ENCODE measurements at places on chromosomes 11 and 22. TPM values are rescaled to one million over a fixed set of nuclear protein-coding genes. Genes with fewer than 3 reads are reported as not detected.

Gene OR8I2
- total RNA-seq: not detected

Gene MMP13
- not detected for total RNA-seq

- no peaks in the 10 kb centered on the region for H3K36me3 ChIP-seq
- no peaks in the 10 kb centered on the region for H3K4me1 ChIP-seq
- H3K27me3 ChIP-seq: no peaks in the 10 kb centered on the region
- no peak overlapping the region for H3K27ac ChIP-seq
- H3K4me3 ChIP-seq: no peak overlapping the region
Observed at GRCh38 chr11:123702139-123702538, 39.3 kb downstream of the ZNF202 start.

Gene PTPMT1
- total RNA-seq: 184 TPM

Gene HEPHL1
- total RNA-seq: 0.09 TPM

DNA sequence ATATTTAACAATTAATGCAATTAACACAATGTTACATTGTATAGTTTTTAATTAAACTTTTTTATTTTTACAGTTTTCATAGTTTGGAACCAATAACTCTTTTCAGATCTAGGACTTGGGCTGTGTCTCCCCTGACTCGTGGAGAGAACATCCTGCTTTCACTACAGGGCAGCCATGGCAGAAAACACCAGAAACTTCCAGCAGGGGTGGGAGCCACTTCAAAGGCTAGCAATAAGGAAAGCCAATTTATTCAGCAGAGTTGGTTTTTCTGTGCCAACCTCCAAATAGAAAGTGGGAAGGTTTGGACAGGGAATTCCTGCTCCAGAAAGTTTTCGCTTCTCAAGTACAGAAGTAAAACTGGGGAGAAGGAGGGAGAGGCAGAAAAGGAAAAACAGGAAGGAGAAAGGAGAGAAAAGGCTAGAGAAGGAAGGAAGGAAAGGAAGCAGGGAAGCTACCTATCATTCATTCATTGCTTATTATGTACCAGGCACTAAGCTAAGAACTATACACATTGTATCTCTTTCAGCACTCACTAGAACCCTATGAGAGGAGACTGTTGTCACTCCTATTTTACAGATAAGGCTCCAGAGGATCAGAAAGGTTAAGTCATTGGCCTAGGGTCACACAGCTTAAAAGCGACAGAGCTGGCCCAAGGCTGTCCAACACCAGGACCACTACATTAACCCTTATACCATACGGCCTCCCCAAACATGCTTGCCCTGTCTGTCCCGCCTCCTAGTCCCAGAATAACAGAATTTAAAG is 54.8 kb upstream of the CREB3L1 start:
- H3K36me3 ChIP-seq: no peaks in the 10 kb centered on the region
- DNase-seq: no peak
- no peak overlapping the region for H3K27ac ChIP-seq
- H3K4me1 ChIP-seq: no peaks in the 10 kb centered on the region
- H3K4me3 ChIP-seq: no peak overlapping the region

Gene TCN1
- 1.0 TPM for total RNA-seq

DNA sequence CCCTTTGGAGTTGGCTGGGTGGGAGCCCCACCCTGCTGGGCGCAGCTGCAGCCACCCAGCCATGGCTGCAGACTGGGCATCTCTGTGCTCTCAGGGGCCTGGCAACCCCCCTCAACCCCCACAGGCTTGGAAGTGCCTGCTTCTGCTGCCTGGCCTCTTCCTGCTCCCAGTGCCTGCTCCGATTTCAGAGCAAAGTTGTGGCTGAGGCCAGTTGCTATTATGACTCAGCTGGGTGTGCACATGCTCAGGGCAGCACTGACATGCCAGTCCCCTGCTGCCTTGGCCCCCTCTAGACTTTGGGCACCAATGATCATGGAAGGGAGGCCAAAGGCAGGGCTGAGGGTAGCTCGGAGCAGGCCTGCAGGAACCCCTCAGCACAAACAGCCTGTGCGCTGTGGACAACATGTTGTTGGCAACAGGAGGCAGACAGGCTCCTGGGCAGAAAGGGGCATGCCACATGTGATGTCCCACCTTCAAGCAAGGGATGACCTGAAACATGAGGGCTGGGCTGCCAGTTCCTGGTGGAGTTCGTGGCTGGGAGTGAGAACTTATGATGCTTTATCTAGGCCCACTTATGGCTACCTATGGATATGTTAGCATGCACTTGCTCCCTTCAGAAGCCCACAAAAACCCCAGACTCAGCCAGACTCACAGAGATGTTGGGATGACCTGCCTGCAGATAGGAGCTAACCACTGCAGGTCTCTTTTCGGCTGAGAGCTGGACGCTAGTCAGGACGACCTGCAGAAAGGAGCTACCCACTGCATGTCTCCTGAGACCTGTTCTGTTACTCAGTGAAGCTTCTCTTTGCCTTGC is 96.4 kb upstream of the AMOTL1 start:
- H3K4me1 ChIP-seq: no peaks in the 10 kb centered on the region
- H3K4me3 ChIP-seq: no peak overlapping the region
- DNase-seq: no peak
- no peaks in the 10 kb centered on the region for H3K36me3 ChIP-seq
- no peaks in the 10 kb centered on the region for H3K27me3 ChIP-seq

DNA sequence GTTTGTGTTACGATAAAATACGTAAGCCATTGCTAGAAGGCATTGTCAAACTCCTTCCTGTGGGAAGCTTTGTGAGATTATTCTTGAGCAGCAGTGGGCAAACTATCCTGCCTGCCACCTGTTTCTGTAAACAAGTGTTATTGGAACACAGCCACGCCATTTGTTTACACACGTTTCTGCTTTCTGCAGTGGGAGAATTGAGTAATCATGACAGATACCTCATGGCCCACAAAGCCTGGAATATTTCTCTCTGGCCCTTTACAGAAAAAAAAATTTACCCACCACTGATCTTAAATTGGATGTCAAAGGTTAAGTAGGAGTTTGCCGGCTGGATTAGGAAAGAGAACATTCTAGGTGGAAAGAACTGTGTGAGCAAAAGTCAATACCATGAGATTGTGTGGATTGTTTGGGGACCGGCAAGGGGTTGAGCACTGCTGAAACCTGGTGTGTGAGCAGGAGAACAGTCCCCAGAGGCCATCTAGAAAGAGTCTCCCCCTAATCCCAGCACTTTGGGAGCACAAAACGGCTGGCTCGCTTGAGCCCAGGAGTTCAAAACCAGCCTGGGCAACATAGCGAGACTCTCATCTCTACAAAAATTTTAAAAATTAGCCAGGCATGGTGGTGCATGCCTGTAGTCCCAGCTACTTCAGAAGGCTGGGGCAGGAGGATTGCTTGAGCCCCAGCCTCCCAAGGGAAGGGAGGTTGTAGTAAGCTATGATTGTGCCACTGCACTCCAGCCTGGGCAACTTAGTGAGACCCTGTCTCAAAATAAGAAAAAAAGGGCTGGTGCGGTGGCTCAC is 6.0 kb upstream of the PLA2G6 start:
- H3K4me3 ChIP-seq: no peak overlapping the region
- H3K27me3 ChIP-seq: no peaks in the 10 kb centered on the region
- no peaks in the 10 kb centered on the region for H3K36me3 ChIP-seq
- peak; percentile 94 for DNase-seq
- H3K4me1 ChIP-seq: no peaks in the 10 kb centered on the region

- no peak overlapping the region for H3K4me3 ChIP-seq
- no peaks in the 10 kb centered on the region for H3K36me3 ChIP-seq
- no peaks in the 10 kb centered on the region for H3K27me3 ChIP-seq
- H3K4me1 ChIP-seq: peaks cover 8% of the 10 kb centered on the region
Observed at GRCh38 chr22:38864361-38865191, 7.4 kb downstream of the CBX6 start.

Gene SCN4B
- 5.6 TPM for total RNA-seq

Gene HBB
- 9.5 TPM for total RNA-seq

Gene POLA2
- 21.6 TPM for total RNA-seq

DNA sequence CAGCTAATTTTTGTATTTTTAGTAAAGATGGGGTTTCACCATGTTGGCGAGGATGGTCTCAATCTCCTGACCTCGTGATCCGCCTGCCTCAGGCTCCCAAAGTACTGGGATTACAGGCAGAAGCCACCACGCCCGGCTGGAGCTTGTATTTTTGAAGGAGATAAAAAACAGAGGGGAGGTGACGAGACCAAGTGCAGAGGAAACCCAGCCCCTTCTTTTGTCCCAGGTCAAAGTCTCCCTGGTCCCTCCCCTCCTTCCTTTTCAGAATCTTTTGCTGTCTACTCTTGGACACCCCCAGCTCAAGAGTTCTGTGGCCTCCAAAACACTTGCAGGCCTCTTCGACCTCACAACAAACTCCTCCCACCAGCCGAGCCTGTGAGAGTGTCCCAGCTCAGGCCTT is 12.2 kb upstream of the TMEM184B start:
- H3K27ac ChIP-seq: no peak overlapping the region
- DNase-seq: no peak
- no peaks in the 10 kb centered on the region for H3K36me3 ChIP-seq
- no peak overlapping the region for H3K4me3 ChIP-seq

DNA sequence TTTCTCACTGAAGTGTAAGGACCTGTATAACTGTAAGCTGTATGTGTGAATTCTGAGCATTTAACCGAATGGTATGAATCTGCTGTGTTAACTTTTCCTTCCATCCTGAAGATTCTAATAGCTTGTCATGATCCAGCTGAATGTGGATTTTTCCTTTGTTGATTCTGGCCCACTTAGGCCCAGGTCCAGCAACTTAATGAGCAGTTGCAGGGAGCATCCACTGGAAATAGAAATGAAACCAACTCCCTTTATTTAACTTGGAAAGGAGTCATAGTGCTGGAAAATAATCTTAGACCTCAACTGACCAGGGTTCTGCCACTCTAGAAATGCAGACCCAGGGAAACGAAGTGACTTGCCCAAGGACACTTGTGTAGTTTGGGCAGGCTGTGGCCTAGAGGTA is 142.3 kb upstream of the MTNR1B start:
- H3K4me3 ChIP-seq: no peak overlapping the region
- no peaks in the 10 kb centered on the region for H3K27me3 ChIP-seq
- no peak overlapping the region for H3K27ac ChIP-seq
- DNase-seq: no peak

Gene CABP4
- total RNA-seq: 4.3 TPM

GRCh38 chr11:665062-665703 is 28.1 kb downstream of the DRD4 start:
- DNase-seq: no peak
- no peaks in the 10 kb centered on the region for H3K27me3 ChIP-seq
- no peaks in the 10 kb centered on the region for H3K36me3 ChIP-seq
- H3K4me1 ChIP-seq: no peaks in the 10 kb centered on the region
- no peak overlapping the region for H3K4me3 ChIP-seq

- no peak overlapping the region for H3K27ac ChIP-seq
- no peaks in the 10 kb centered on the region for H3K27me3 ChIP-seq
- no peaks in the 10 kb centered on the region for H3K4me1 ChIP-seq
- no peak overlapping the region for H3K4me3 ChIP-seq
- no peak for DNase-seq
Observed at GRCh38 chr11:63032457-63032856, 16.8 kb upstream of the SLC22A8 start.

DNA sequence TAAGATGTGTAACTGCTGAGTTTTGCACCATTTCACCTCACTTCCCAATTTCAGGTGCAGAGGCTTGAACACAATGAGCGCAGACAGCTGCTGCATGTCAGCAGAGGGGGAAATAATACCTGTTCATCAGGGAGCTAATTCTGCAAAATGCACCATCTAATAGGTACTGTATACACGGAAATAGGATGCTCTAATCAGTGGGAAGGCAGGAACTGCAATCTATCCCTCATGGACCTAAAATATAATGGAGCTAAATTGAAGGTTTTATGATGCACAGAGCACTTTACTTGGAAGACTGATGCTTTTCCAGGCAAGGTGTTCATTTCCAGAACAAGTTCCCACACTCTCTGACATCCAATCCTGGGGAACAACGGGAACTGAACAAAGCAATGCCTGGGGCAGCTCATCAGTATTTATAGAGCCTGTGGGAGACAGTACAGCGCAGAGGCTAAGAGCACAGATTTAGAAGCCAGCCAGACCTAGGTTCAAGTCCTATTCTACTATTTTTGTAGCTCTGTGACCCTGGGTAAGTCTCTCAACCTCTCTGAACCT is 78.5 kb downstream of the TENM4 start:
- no peak for DNase-seq
- no peak overlapping the region for H3K4me3 ChIP-seq
- H3K27me3 ChIP-seq: no peaks in the 10 kb centered on the region
- H3K4me1 ChIP-seq: no peaks in the 10 kb centered on the region

- no peak overlapping the region for H3K4me3 ChIP-seq
- no peaks in the 10 kb centered on the region for H3K4me1 ChIP-seq
- no peak for DNase-seq
- H3K27me3 ChIP-seq: no peaks in the 10 kb centered on the region
Observed at GRCh38 chr22:37416827-37417226, 10.5 kb downstream of the ELFN2 start.

DNA sequence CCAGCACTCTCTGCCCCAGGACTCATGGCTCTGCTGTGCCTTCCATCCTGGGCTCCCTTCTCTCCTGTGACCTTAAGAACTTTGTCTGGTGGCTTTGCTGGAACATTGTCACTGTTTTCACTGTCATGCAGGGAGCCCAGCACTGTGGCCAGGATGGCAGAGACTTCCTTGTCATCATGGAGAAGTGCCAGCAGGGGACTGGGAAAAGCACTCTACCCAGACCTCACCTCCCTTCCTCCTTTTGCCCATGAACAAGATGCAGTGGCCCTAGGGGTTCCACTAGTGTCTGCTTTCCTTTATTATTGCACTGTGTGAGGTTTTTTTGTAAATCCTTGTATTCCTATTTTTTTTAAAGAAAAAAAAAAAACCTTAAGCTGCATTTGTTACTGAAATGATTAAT is 2.9 kb upstream of the TTC36 start:
- H3K27ac ChIP-seq: no peak overlapping the region
- H3K4me1 ChIP-seq: peaks cover 3% of the 10 kb centered on the region
- H3K36me3 ChIP-seq: peaks cover 6% of the 10 kb centered on the region
- no peaks in the 10 kb centered on the region for H3K27me3 ChIP-seq
- no peak for DNase-seq

- H3K36me3 ChIP-seq: no peaks in the 10 kb centered on the region
- H3K27ac ChIP-seq: no peak overlapping the region
- H3K27me3 ChIP-seq: no peaks in the 10 kb centered on the region
- no peak for DNase-seq
Observed at GRCh38 chr22:46364341-46365165, 29.0 kb downstream of the TRMU start.

GRCh38 chr22:50298937-50299784 is 8.3 kb downstream of the PLXNB2 start:
- H3K36me3 ChIP-seq: no peaks in the 10 kb centered on the region
- peak overlapping the region; percentile 60 for H3K27ac ChIP-seq
- H3K27me3 ChIP-seq: no peaks in the 10 kb centered on the region
- H3K4me3 ChIP-seq: peak overlapping the region; percentile 3
- DNase-seq: no peak
- H3K4me1 ChIP-seq: peaks cover 70% of the 10 kb centered on the region

GRCh38 chr11:129209891-129210830 is 18.0 kb upstream of the ARHGAP32 start:
- no peaks in the 10 kb centered on the region for H3K36me3 ChIP-seq
- H3K4me1 ChIP-seq: no peaks in the 10 kb centered on the region
- no peak overlapping the region for H3K27ac ChIP-seq
- H3K4me3 ChIP-seq: no peak overlapping the region

Gene CASP5
- total RNA-seq: not detected

Gene OR10A3
- total RNA-seq: not detected

- no peaks in the 10 kb centered on the region for H3K4me1 ChIP-seq
- H3K4me3 ChIP-seq: no peak overlapping the region
- H3K36me3 ChIP-seq: no peaks in the 10 kb centered on the region
- DNase-seq: no peak
Observed at GRCh38 chr11:112004389-112004788, 20.8 kb upstream of the DLAT start.

GRCh38 chr11:28547321-28547741 is 439.1 kb downstream of the METTL15 start:
- no peaks in the 10 kb centered on the region for H3K4me1 ChIP-seq
- no peaks in the 10 kb centered on the region for H3K27me3 ChIP-seq
- no peaks in the 10 kb centered on the region for H3K36me3 ChIP-seq
- H3K4me3 ChIP-seq: no peak overlapping the region

Gene ANKK1
- 0.97 TPM for total RNA-seq

Gene NRXN2
- total RNA-seq: 0.46 TPM

Data from prostate gland (tissue), 2 donors.